ENCODE measurements at places on chromosomes 11 and 22.

DNA sequence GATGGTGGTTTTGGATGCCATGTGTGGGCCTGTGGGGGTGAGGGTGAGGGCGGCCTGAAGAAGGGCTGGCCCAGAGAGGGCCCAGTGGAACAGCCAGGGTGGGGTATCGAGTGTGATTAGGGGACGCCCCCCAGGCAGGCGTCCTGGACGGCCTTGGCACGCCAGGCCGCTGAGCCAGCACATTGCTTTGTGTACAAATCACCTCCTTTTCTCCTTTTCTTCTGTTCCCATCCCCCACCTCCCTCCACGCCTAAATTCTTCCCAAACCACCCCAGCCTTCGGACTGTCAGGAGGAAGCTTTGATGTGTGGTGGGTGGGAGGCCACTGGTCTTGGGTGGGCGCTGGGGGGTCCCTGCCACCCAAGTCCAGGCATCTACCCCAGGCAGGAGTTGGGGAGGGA lies 7.8 kb upstream of the CD248 start:
- no peak for DNase-seq

DNA sequence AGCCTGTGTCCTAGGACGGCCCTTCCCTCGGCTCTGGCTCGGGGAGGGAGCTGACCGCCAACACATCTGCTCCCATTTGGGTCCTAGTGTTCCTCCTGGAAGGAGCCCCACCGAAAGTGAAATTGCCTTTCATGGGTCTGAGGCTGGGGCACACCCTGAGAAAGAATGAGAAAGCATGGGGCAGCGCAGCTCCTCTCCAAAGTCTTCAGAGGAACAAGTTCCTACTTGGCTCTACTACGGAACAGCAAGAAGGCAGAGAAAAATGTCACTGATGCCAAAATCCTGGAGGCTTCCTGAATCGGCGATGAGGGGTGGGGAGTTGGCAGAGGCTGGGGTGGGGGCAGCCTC lies 41.5 kb upstream of the MYEOV start:
- no peak for DNase-seq

DNA sequence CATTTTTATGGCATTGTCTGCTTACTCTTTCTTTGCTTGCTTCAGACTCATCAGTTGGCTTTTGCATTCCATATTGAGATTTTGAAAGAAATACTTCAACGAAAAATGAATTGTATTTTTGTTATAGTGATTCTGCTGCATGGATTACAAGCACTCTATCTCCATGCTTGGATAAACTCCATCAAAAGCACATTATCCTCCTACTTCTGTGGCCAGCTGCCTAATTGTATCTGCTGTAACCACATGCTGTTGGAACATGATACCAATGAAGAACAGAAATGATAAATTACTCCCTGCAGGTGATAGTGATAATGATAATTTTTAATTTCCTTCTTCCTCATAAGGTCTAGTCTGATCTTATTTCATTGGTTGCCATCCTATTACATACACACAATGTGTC lies 100.8 kb downstream of the PRMT3 start:
- DNase-seq, result no peak

DNA sequence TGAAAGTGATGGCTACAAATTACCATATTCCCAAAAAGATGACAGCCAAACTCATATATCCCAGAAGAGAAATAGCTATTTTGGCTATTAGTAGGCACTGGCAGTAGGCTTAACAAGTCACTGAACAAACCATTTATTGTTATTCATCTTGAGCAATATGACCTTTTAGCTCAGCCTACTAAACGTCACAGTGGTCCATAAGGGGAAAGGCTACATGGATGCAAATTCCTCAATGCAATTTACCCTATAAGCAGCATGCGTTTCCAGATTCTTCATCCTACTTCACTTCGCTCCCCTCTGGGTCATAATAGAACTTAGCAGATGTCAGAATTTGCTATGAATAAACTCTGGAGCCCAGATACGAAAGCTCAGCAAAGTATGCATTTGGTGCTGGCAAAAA lies 114.0 kb downstream of the SIK3 start:
- DNase-seq, result no peak

GRCh38 chr22:49676783-49677494 lies 150.7 kb downstream of the BRD1 start:
- no peak for DNase-seq

GRCh38 chr11:124717786-124718651 lies 21.7 kb upstream of the NRGN start:
- DNase-seq, result peak; percentile 21

DNA sequence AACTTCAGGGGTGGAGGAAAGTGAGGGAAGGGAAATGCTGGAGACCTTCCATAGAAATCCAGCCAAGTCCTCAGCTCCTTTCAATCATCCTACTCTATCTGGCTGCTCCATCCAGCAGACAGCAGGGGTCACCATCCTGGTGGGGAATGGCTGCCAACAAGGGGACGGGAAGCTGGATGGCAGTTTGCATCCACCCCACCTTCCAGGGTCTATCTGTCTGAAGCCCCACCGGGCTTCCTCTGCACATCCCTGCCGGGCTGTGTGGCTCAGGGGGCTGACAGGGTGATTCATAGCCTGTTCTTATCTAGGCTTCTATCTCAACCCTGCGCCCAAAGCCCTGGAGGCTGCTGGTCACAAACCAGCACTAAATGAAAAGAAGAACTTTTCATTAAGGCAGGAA lies 1.1 kb downstream of the SYTL2 start:
- no peak for DNase-seq

DNA sequence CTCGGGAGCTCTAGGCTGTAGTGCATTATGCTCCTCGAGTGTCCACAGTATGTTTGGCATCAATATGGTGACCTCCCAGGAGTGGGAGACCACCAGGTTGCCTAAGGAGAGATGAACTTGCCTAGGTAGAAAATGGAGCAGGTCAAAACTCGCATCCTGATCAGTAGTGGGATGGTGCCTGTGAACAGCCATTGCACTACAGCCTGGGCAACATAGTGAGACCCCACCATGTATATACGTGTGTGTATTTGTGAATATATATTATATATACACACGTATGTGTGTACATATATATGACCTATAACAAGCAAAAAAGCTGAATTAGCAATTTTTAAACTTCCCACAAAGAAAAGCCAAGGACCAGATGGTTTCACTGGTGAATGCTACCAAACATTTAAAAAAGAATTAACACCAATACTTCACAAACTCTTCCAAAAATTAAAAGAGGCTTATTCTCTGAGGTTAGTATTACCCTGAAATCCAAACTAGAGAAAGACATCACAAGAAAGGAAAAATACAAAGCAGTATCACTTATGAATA lies 97.4 kb downstream of the RNF169 start:
- DNase-seq, result no peak

DNA sequence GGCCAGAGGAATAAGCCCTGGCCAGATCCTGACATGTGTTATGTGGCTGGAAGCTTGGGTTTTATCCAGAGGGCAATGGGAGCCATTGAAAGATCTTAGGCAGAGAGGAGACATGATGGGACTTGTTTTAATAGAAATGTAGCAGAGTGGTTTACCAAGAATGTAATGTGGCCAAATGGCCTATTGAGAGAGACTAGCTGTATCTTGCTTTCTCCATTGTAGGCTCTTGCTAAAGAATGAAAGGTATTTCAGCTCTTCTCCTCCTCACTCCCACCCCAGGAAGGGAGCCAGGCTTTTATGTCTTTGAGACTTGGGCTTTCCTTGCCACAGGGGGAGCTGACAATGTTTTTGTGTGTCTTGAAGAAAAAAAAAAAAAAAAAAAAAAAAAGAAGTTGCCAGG lies 82.3 kb downstream of the TRIM29 start:
- DNase-seq, result no peak

- DNase-seq, result peak; percentile 33
Measured at GRCh38 chr11:83063073-83063754, 8.5 kb downstream of the RAB30 start.

DNA sequence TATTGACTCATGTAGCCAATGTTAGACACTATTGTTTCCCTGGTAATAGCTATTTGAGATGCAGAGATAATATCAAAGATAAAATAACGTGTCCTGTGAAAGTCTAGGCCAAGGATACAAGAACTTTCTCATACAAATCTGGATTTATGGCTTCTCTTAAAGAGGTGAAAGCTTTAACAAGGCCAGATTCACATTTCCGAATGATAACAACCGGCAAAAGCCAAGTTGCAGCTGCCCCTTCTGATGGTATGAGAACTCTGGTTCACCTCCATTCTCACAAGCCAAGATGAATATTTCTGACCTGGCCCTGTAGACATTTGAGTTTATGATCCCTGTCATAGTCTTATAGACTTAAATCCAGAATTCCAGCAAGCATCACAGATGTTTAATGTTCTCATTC lies 230.4 kb upstream of the ZC3H12C start:
- DNase-seq, result no peak

DNA sequence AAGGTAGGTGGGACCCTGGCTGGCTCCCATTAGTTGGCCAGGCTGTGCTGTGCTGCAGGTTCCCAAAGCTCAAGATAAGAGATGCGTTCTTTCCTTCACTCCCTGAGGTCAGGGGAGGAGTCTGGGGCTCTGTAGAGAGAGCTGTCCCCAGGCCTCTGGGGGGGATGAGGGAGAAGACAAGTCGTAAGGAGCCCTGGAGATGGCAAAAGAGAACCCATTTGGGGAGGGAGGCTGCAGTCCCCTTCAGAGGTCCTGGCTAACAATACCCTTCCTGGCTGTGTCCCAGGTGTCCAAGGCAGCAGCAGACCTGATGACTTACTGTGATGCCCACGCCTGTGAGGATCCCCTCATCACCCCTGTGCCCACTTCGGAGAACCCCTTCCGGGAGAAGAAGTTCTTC lies 916 bp downstream of the GNG3 start:
- DNase-seq, result no peak

DNA sequence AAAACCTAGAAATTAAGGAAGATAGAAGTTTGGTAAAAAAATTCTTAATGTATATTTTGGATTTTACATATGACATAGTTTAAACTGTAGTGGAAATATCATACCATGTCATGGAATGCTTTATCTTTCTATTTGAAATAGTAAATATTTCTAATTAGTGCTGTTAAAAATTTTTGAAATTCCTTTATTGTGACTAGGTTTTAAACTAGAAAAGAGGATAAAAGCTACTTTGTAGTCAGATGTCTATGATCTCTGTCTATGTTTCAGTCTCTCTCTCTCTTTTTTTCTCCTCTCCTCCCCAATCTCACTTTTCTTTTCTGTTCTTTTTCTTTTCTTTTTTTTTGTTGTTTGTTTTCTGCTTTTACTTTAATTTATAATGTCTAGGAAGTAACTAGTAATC lies 226.2 kb downstream of the TMEM135 start:
- DNase-seq, result no peak

DNA sequence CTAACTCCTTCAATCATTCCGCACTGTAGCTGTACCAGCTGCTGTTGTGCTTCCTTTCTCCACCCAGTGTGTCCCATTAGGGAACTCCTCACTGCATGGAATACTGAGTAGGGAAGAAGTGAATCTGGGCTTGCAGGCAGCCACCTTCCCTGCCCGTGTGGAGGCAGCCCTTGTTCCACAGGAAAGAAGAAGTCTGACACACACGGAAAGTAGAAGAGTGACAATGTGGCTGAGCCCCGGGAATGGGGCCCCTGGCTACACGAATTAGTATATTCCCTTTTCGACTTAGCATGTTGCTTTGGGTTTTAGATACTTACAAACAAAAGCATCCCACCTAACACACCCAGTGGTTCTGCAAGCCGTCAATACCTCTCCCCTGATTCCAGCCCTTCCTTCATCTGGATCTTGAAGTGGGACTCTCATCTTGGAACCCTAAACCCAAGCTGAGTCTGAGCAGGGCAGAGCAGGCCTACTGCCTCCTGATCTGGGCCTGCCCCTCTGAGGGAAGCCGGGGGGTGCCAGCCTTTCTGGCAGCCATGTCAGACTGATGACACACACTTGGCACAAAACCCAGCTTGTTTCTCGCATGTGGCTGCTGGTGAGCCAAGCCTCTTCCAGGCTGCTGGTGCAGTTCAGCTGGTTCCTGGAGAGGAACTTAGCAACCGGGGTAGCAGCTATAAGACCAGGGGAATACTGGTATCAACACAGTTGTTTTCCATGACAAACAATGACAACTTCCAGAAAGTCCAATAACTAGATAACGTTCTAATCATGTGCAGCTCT lies 71.6 kb downstream of the C11orf58 start:
- no peak for DNase-seq

- DNase-seq, result no peak
Measured at GRCh38 chr11:120598517-120599257, 87.1 kb downstream of the GRIK4 start.

- no peak for DNase-seq
Measured at GRCh38 chr11:74179234-74180052, 8.4 kb downstream of the PPME1 start.

DNA sequence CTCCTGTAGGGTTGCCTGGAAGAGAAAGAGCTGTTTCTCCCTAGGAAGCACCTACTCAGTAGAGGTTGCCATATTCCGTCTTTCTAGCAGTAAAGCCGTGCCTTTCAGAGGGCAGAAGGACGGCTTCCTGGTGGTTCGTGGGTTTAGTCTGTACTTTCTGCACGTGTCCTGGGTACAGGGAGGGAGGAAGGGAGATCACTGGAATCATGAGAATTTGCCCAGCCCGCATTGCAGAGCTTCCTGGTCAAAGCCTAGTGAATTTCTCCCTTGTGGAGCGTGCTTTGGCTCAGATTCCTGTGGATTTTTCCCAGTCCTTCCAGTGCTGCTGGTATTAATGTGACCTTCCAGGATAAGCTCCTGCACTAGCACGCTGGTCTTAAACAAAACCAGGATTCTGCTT lies 44.9 kb downstream of the GRAMD1B start:
- DNase-seq, result no peak

- DNase-seq, result no peak
Measured at GRCh38 chr11:108468478-108468864, 1.1 kb upstream of the C11orf65 start.

DNA sequence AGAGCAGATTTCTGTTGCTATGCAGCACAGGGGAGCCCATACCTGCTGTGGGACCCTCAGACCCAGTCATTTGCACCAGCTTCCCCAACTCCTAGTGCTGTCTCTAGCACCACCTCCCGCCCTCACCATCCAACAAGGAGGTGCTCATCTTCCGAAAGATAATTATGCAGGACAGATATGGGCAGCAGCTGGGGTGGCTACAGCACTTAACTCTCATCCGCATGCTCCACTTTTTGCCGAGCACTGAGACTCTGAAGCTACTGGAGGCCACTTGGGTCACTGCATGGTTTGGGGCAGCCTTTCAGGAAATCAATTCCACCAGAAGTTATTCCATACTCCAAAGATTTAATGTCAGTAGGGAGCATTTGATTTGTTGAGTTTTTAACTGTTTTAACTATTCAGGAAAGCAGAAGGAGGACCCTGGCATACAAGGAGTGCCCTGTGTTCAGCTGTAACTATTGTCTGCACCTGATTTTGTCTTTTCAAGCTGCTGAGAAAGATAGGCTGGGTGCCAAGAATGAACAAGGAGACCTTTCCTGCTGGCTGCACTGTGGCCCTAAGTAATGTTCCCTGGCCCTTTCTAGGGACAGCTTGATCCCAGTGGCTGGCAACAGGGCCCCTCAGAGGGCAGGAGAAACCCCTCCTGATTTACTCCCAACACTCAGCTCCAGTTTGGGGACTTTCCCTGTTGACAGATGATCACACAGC lies 67.3 kb upstream of the CSNK2A3 start:
- no peak for DNase-seq

All from central memory CD4-positive, alpha-beta T cell (primary cell).